ENCODE measurements at places on chromosomes 5 and 9.

DNA sequence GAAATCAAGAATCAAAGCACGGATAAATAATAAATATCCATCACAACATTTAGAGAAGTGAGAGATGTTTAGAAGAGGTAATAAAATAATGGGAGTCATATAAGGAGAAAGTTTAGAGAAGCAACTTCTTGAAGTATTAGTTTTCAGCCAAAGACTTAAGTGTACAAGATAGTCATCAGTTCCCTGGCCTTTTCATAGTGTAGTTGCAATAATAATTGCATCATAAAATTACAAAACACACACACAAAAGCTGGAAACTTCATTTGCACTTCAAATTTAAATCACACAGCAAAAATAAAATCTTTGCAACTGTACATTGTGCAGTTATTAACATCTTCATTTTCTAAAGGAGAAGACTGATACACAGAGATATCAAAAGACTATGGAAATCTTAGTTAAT is 319.1 kb upstream of the RGMB start:
- H3K36me3 ChIP-seq = no peaks in the 10 kb centered on the region
- H3K4me1 ChIP-seq = no peaks in the 10 kb centered on the region
- no peak overlapping the region for H3K4me3 ChIP-seq
- no peak overlapping the region for H3K27ac ChIP-seq
- no peak for DNase-seq

GRCh38 chr5:115988002-115988401 is 25.7 kb downstream of the LVRN start:
- no peaks in the 10 kb centered on the region for H3K4me1 ChIP-seq
- DNase-seq = no peak
- H3K36me3 ChIP-seq = no peaks in the 10 kb centered on the region
- peaks cover 17% of the 10 kb centered on the region for H3K27me3 ChIP-seq
- H3K27ac ChIP-seq = no peak overlapping the region

GRCh38 chr5:124746916-124747790 is 714 bp upstream of the ZNF608 start:
- peaks cover 7% of the 10 kb centered on the region for H3K4me1 ChIP-seq
- peaks cover 42% of the 10 kb centered on the region for H3K27me3 ChIP-seq
- DNase-seq = no peak
- H3K4me3 ChIP-seq = peak overlapping the region; percentile 43
- no peaks in the 10 kb centered on the region for H3K36me3 ChIP-seq
- no peak overlapping the region for H3K27ac ChIP-seq

GRCh38 chr9:33142535-33142934 is 24.6 kb downstream of the B4GALT1 start:
- H3K36me3 ChIP-seq = peaks cover 28% of the 10 kb centered on the region
- H3K4me3 ChIP-seq = peak overlapping the region; percentile 79
- no peaks in the 10 kb centered on the region for H3K27me3 ChIP-seq
- peak overlapping the region; percentile 81 for H3K27ac ChIP-seq

DNA sequence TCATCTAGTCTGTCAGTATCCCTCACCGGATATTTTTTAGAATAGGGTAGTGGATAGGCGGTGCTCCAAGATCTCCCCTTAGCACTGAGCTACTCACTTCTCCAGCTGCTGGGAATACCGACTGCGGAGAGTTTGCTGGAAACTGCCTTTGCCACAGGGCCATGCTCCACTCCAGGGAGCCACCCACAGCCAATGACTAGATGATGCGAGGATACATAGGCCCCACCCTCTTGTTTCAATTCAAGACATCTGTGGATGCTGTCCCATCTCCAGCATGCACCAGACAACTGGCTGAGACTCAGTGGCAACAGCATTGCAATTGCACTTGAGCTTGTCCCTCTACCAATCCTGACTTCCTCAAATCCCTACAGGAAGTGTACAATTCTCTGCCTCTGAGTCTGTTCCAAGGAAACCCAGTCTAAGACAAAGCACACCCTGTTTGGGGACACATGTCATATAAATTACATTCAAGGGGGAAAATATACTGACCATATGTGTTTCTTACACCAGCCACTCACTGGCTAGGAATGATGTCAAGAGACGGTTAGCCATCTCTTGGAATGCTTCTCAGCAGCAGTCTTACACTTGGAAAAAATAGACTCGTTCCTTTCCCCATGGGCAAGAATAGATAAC is 312.6 kb upstream of the KIF2A start:
- H3K27me3 ChIP-seq = no peaks in the 10 kb centered on the region
- DNase-seq = no peak
- no peaks in the 10 kb centered on the region for H3K36me3 ChIP-seq
- H3K4me1 ChIP-seq = no peaks in the 10 kb centered on the region

GRCh38 chr9:122088880-122089706 is 4.0 kb downstream of the TTLL11 start:
- H3K4me3 ChIP-seq = no peak overlapping the region
- peaks cover 2% of the 10 kb centered on the region for H3K27me3 ChIP-seq
- H3K4me1 ChIP-seq = peaks cover 20% of the 10 kb centered on the region
- no peak for DNase-seq

DNA sequence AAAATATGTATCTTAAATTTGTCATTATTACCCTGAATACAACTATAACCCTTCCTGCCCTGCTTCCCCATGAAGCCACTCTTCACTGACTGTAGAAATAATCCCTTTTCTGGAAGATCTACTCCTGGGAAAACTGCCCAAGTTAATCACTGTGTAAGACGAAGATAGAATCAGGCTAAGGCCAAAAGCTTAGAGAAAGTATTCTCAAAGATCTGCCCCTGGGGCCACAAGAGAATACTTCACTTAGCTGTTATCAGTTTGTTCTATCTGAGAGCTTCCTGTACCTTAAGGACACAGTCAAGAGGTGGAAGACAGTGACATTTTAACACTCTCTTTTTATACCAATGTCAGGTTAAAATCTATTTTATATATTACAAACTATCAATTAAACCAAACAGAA is 33.8 kb downstream of the RNF145 start:
- H3K27me3 ChIP-seq = no peaks in the 10 kb centered on the region
- peak overlapping the region; percentile 79 for H3K27ac ChIP-seq
- peaks cover 62% of the 10 kb centered on the region for H3K36me3 ChIP-seq
- peaks cover 49% of the 10 kb centered on the region for H3K4me1 ChIP-seq
- DNase-seq = peak; percentile 67
- peak overlapping the region; percentile 63 for H3K4me3 ChIP-seq

DNA sequence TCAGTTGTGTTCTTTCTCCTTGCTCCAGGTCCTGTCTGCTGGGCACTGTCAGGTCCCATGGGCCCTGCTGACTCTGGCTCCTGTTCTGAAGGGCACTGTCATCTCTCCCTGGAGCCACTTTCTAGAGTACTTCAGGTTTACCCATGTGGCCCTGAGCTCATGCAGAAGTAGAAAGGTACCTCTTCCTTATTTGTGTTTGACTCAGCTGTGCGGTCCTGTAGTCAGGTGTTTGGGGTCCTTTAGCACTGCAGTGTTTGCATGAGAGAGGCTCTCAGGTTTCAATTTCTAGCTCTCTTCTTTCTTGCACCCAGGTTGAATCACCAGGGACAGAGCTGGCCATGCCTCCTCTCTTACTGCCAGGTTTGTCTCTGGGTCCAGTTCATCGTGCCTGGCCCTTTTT is 71.5 kb downstream of the HSPA4 start:
- H3K36me3 ChIP-seq = no peaks in the 10 kb centered on the region
- no peak overlapping the region for H3K4me3 ChIP-seq

Data from activated CD4-positive, alpha-beta T cell treated with anti-CD3 and anti-CD28 coated beads, Interleukin-2, amount 10 ng/mL, durations not matched to agents 24 days and 14 days (primary cell).